RKO (cell line): ENCODE measurements at places on chromosomes 5 and 9.
A peak's percentile ranks its signal among the peaks of the same experiment; 100 is the strongest.

DNA sequence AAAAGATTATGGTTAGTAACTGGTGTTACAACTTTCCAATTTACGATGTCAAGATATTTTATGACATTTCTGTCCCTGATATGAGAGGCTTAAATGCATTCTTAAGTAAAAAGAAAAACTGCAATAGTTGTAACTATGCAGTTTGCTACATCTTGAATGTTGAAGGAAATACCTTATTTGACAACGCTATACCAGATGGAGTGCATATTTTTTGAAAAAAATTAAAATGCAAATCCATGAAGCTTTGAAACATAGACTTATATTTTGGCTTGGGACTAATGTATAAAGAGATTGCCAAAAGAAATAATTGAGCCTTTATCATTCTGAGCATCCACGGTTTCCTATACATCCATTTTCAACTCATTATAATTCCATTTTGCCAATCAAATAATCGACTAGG is 579.4 kb downstream of the TAF11L14 start:
- DNase-seq: no peak

DNA sequence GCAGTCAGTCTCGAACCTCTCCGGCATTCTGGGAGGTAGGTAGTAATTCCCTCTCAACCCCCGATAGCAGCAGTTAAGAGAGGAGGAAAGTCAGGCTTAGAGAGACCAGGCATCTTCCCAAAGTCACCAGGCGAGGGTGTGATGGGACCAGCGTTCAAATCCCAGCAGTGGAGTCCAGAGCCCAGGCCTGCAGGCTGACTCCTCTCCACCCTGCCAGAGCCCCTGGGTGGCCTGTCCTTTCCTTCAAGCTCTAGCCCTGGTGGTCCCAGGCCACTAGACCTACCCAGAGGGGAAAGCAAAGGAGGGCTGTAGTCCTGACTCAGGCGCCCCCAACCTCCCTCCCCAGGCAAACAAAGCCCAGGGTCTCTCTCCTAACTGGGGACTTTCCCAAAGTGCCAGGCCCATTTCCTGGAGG is 4.2 kb upstream of the NR5A1 start:
- DNase-seq: peak; percentile 22

DNA sequence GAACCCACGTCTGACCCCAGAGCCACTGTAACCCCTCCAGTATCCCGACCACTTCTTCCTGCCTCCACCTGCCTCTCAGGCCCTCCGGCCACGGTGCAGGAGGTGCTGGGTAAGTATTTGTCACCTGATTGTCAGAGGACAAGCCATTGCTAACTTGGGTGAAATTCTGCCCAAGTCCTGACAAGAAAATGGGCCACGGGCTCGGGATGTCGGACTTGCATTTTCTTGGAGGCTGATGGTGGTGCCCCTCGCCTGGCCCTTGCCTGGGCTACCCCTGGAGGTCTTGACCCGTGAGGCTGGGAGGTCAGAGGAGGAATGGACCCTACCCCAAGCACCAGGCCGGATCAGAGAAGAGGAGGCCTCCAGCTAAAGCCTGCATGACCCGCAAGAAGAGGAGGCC is 149.7 kb upstream of the COL5A1 start:
- DNase-seq: no peak

DNA sequence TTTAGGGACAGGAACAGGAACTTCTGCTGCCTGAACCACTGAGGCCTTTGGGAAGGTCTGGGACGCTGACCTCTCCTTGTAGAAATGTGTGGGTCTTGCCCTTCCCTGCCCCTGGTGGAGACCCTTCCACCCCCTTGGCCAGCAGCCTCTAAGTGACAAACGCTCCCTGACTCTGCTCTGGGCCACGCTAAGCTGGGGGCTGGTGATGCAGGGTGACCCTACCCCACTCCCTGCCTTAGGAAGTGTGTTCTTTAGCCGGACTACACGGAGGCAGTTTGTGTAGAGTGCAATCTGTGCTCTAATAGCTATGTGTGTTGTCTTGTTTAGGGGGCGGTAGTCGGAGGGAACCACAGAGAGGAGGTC is 123.0 kb downstream of the COL23A1 start:
- no peak for DNase-seq

DNA sequence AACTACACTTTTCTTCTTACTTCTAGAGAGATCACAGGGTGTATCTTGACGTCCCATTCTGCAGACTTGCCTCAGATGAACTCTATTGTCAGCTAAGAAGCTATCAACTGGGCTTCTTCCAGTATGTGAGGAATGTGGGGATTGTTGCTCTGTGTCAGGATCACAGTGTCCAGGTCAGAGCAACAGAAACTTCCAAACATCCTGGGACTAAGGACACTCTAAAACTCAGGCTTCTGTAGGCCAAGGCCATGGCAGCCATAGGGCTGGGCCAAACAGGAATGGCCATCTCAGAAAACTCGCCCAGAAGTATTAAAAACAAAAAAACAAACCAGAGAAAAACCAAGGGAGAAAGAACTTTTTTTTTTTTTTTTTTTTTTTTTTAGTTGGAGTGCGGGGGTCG is 210.0 kb upstream of the CLINT1 start:
- DNase-seq: no peak

- no peak for DNase-seq
Observed at GRCh38 chr9:70534061-70534460, 119.6 kb upstream of the KLF9 start.
